ENCODE measurements at places on chromosomes 4 and X.
A peak's percentile ranks its signal among the peaks of the same experiment; 100 is the strongest.

GRCh38 chr4:182975806-182976205 is 58.6 kb upstream of the DCTD start:
- DNase-seq, result peak; percentile 20

- no peak for DNase-seq
Observed at GRCh38 chrX:69031181-69031580, 134.1 kb downstream of the PJA1 start.

GRCh38 chrX:71282514-71283402 is 677 bp upstream of the NONO start:
- DNase-seq, result peak; percentile 74

- no peak for DNase-seq
Observed at GRCh38 chrX:149073479-149073878, 431.6 kb downstream of the IDS start.

DNA sequence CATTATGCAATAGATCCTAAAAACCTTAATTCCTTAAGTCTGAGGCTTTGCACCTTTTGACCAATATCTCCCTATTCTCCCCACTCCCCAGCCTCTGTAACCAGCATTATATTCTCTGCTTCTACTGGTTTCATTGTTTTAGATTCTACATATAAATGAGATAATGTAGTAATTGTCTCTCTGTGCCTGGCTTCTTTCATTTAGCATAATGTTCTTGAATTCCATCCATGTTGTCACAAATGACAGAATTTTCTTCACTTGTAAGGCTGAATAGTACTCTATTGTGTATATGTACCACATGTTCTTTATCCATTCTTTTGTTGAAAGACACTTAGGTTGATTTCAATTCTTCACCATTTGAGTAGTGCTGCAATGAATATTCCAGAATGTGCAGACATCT is 66.0 kb downstream of the MAGEC1 start:
- DNase-seq, result no peak

DNA sequence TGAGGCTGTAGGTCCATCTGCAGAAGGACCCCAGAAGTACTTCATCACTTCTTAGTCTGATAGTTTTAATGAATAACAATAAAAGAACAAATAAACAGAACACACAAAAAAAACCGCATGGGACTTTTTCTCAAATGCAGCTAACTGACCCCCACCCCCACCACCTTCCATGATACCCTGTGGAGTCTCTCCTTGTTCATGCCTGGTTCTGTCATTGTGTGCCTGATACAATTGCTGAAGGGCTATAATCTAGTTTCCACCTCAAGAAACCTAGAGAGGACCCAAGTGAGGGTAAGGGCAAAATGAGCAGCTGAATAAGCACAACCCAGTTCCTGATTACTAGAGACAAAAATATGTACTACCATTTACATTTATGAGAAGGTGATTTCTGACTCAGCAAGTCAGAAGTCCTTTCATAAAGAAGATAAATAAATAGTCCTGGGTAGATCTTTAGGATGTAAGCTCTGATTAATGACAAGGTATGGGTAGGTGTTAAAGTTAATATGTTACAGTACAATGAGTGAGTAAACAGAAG is 155.1 kb downstream of the TMA16 start:
- DNase-seq, result no peak

- DNase-seq, result no peak
Observed at GRCh38 chr4:10054571-10055041, 33.3 kb upstream of the SLC2A9 start.

- DNase-seq, result no peak
Observed at GRCh38 chr4:15362541-15362940, 65.3 kb upstream of the C1QTNF7 start.

DNA sequence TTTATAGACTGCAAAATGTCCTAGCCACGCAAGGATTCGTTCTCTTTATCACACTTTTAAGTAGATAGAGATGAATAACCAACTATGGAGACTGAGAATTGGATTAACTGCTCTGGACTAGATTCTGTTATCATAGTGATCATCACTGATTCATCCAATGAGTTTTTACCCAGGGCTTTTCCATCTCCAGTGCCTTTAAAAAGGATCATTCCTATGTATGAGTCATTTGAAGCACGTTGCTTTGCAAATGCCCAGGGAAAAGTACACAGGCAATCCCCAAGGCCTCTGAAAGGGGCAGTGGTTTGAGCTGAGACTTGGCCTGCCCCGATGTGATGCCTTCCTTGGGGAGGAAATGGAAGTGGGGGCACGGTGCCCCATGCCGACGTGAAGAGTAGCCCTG is 122.7 kb upstream of the PSAPL1 start:
- no peak for DNase-seq

All from stimulated activated CD4-positive, alpha-beta T cell treated with anti-CD3 and anti-CD28 coated beads, Interleukin-1b, Interleukin-23, amount 100 ng/mL, for 48 hours (primary cell).